ENCODE measurements at places on chromosomes 5 and 9.

GRCh38 chr5:57176350-57176857 is 2.5 kb downstream of the GPBP1 start:
- DNase-seq = no peak

DNA sequence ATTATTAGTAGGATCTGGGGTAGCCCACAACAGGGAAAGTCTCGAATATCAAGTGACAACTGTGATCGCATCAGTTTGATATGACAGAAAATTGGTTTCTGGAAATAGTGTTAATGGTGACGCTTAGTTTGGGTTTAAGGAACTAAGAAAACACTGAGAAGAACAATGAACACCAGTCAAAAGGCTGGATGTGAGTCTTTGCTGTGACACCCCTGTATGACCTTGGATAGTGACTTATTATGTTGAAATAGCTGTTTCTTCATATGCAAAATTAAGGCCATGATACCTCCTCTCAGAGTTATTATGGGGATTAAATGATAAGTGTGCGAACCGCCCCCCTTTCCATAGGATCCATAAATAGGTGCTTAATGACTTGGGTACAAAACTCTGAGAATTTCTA is 926 bp downstream of the DNAJC25 start:
- no peak for DNase-seq

DNA sequence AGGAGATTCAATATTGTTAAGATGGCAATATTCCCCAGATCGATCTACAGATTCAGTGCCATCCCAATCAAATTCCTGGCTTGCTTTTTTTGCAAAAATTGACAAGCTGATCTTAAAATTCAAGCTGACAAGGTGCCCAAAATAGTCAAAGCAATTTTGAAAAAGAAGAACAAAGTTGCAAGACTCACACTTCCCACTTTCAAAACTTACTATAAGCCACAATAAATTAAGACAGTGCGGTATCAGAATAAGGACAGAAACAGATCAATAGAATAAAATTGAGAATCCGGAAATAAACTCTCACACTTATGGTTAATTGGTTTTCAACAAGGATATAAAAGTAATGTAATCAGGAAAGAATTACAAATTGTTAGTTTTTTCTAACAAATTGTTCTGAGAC is 97.1 kb downstream of the NRG2 start:
- no peak for DNase-seq

- DNase-seq = no peak
These were observed 1.2 kb downstream of the CDK20 start for GRCh38 chr9:87973122-87973521.

DNA sequence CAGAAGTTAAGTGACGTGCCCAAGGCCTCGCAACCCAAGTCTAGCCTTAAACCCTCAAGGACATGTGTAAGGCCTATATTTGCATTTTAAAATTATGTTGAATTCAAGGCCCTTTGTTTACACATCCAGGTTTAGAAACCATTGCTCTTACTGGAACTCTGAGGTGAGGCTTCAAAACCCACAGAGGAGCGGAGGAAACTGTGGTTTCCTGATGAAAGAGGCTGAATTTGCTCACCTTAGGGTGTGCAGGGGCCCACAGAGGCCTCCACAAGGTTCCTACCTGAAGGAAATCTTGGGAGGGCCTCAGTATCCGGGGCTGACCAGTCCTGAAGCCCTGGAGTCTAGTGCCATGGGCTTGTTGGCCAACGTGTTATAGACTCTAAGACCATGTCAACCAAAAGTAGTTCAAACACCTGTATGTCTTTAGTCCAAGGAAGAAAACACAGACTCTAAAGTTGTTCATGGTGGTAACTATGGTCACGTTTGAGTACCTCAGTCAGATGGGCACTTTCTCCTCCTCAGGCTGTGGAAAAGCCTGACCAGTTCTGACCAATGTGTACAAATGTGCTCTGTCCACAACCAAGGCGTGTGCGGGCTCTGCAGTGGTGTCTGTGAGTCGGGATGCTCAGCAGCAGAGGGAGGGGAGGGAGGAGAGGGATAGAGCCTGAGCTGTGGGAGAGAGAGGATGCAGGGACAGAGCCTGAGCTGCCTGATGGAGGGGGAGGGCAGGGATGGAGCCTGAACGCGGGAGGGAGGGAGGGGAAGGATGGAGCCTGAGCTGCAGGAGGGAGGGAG is 124.6 kb upstream of the ERCC6L2 start:
- no peak for DNase-seq

DNA sequence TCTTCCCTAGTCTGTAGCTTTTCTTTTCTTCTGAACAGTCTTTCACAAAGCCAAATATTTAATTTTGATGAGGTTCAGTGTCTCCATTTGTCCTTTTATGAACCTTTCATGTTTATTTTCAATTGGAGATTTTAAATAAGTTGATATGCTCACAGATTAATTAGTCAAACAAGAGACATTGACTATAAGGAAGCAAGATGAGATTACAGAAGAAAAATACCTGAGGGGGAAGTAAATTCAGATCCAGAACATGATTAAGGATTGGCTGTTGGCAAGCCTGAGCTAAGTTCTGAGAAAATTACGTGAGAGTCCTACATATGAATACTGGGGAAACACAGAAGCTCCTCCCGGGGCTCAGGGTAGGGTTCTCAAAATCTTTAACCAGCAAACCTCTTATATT is 1039.8 kb upstream of the SEMA6A start:
- DNase-seq = no peak

GRCh38 chr9:70856411-70856810 is 265.0 kb downstream of the TRPM3 start:
- DNase-seq = no peak

DNA sequence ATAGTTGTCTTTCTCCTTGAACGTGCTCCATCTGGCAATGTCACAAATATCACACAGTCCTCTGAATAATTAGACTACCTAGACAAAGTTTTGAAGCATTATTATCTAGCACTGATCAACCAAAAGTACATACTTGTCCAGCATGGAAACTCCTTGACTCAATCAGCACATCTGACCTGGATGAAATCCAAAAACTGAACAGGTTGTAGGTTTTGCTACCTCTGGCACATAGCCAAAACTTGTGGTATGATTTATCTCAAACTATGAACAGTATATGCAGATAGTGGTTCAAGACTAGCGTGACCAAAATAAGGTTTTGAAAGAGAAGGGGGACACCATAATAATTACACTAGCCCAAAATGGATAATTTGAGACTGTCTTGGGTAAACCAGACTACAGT is 158.1 kb downstream of the ARRDC3 start:
- no peak for DNase-seq

- DNase-seq = no peak
These were observed 1062.8 kb upstream of the ACO1 start for GRCh38 chr9:31321686-31322085.

DNA sequence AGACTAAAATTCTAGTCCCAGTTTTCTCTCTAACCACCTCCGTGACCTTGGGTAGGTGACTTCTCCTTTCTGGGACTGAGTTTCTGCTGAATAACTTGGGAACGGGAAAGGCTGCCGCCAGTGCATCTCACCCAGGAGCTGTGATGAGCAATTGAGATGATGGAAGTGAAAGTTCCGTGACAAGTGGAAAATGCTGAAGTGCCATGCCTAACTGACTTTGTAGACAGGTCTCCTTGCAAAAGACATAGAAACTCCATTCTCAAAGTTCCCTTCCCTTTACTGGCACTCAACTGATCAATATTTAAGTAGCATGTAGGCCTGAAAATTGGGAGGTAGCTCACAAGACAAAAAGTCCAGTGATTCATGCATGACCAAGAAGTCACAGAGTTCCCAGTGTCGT is 6.3 kb upstream of the ADAM19 start:
- no peak for DNase-seq

- no peak for DNase-seq
These were observed 24.2 kb upstream of the MYORG start for GRCh38 chr9:34400686-34401602.
